ENCODE measurements at places on chromosomes 2 and 18.

- DNase-seq, result no peak
These were observed 223.5 kb downstream of the RNF152 start for GRCh38 chr18:61669320-61669719.

GRCh38 chr2:198376677-198377076, 572.3 kb downstream of the PLCL1 start:
- DNase-seq, result no peak

- no peak for DNase-seq
These were observed 6.2 kb downstream of the PRKD3 start for GRCh38 chr2:37318401-37318800.

DNA sequence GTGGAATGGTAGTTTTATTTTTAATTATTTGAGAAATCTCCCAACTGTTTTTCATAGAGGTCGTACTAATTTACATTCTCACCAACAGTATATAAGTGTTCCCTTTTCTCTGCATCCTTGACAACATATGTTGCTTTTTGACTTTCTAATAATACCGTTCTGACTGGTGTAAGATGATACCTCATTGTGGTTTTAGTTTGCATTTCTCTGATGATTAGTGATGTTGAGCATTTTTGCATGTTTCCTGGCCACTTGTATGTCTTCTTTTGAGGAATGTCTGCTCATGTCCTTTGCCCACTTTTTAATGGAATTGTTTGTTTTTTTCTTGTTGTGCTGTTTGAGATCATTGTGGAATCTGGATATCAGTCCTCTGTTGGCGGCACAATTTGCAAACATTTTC, 242.5 kb downstream of the ZNF521 start:
- DNase-seq, result no peak

DNA sequence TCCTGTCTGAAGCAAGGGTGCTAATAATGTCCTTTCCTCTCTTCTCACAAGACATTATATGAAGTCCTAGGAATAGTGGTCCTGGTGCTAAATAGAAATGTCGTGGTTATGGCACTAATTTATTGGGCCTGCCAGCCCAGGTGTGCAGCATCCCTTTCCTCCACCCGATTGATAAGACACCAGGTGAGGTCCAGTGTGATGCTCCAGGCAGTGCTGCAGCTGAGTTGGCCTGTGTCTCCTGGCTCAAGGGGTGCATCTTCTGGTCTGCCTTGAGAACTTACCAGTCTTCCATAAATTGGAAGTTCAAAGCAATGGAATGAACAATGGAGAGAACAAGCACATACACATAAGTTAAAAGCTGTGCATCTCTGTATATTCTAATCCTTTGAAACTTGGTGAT, 26.9 kb downstream of the CRIM1 start:
- DNase-seq, result no peak

- DNase-seq, result no peak
These were observed 414.4 kb upstream of the ETAA1 start for GRCh38 chr2:66982766-66983165.

DNA sequence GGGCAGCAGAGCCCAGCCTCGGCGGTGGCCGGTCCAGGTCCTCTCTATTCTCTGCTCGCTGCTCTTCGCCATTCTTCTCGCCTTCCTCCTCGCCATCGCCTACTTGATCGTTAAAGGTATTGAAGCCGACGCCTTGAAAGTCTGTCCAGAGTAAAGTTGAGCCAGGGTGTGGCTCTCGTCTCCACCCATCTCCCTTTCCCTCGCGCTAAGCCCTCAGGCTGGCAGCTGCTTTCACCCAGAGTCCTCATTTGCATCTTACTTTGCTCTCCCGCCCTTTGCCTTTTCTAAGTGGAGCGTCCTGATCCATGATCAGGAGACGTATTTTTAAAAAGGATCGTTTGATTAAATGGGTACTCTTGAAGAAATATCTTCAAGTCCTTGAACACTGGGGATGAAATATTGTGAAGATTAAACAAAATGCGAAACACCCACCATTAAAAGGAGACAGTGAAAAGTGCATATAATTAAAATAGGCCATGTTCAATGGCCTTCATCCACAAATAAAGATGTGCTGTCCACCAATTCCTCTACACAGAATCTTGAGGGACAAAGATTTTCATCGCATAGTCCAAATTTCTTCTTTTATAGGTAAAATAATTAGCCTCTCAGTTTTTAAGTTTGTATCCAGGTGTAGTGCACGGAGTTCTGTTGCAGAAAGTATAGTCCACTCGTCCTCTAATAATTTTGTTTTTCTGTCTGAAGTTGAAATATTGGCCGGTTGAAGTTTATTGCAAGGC, 657 bp downstream of the ARL6IP6 start:
- no peak for DNase-seq

GRCh38 chr2:119721043-119721442, 38.7 kb upstream of the PTPN4 start:
- no peak for DNase-seq

- DNase-seq, result no peak
These were observed 22.8 kb downstream of the CYBRD1 start for GRCh38 chr2:171545086-171545485.

DNA sequence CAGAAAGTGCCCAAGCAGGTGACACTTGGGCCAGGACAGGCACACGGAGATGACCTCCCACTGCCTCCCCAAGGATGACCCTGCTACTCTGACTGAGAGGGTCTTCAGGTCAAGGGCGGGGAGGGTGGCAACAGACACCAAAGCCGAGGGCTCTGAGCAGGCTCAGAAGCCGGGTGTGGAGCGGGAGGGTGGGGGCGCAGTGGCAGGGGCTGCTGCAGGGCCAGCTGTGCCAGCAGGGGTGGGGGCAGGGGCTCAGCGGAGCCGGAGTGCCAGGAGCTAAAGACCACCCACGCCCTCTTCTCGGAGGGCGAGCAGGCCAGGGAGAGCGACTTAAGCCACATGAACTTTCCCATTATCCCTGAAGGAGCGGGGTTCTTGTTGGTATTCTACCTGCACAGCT, 93.3 kb upstream of the MBOAT2 start:
- DNase-seq, result no peak

GRCh38 chr2:43340945-43341356, 114.5 kb upstream of the ZFP36L2 start:
- DNase-seq, result no peak

DNA sequence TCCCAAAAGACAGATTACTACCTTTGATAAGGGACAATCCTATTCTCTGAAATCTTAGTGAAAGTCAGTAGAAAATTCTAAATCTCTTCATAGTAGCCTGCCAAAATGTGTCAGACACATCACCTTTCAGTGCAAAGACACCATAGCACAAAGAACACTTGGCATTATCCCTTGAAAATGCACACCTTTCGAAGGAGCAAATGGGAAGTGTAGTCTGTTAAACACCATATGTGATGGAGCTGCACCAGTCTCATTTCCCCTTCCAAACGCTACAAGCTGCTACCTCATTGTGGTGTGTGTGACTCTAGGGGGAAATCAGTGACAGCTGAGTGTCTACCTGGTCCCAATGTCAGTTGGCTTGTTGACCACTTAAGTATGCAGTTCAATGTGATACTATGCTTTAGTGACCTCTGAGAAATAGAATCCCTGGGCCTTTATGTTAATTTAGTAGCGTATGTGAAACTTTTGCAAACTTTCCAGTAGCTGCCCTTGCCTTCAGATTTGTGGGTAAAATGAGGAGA, 551.7 kb downstream of the ARHGAP15 start:
- DNase-seq, result no peak

DNA sequence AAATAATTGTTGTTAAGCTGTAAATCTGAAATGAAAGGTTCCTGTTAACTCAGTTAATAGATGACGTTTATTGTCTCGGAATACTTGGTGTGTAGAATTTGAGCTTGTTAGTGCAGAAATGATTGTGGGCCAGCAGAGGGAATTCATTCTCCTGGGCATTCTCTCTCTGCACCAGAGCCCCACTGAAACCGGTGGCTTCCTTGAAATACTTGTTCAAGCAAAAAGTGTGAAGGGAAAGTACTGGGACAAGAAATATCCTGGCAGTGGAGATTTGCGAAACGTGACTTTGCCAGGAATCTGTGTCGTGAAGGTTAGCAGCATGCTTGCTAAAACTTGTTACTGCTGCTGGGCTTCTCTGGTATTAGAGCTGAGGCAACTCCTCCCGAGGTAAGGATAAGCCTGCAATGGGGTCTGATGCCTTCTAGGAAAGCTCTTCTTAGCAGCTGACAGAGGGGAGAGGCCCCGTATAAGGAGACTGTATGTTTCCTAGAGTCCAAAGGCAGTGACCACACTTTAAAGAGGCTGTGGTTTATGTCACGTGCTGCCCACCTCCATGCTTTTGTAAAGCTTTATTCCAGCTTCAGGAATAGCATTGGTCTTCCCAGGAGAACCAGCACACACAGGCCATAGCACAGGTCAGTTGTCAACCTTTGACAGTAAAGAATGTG, 2.0 kb downstream of the ITGA6 start:
- no peak for DNase-seq

GRCh38 chr18:13481820-13482617, 244.3 kb downstream of the FAM210A start:
- DNase-seq, result no peak

DNA sequence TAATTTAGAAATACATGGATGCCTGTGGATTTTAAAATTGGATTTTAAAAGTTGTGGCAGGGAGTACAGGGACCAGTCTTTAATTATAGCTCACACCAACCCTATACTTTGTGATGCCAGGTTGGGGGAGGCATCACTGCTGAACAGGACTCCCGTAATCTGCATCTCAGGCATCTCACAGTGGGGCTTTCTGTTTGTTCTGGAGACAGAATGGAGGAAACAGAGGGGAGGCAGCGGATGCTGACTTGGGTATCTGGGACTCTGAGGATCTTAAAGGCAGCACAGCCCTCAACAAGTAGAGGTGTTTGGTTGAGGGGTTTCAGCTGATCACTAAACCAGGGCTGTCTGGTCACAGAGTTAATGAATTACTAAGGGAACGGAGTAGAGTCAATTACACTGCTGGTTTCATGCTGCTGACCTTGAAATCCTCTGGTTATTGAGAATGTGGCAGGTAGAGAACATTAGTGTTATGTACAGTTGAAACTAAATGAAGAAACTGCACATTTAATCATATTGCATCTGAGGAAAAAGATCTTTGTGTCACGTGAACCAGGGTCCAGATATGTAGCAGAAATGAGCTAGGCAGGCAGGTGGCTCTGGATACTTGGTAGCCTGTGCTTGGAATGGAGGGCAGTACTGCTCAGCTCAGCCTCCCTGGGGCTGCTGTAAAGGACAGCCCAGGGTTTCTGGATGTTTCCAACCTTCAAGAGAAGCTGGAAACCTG, 40.3 kb downstream of the FHOD3 start:
- no peak for DNase-seq

- no peak for DNase-seq
These were observed 75.1 kb downstream of the CLHC1 start for GRCh38 chr2:55156984-55157383.

DNA sequence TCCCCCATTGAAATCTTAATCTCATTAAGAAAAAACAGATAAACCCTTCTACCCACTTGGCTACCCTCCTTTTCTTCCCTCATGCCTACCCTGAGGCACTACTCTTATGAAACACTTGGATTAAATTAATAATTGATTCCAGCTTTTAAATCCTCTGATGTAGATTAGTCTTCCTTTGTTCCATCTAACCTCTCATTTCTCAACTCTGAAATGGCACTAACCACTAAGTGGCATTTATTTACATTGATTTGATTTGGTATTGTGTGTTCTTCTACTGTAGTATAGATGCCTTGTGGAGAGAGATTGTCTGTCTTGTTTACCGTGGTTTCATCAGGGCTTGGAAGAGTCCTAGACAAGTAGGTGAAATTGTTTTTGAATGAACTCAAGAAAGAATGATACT, 26.7 kb downstream of the ITGA4 start:
- no peak for DNase-seq

GRCh38 chr2:17058772-17059402, 393.3 kb upstream of the CYRIA start:
- DNase-seq, result no peak

- peak; percentile 81 for DNase-seq
These were observed 73.0 kb downstream of the TEX51 start for GRCh38 chr2:126971481-126972278.

DNA sequence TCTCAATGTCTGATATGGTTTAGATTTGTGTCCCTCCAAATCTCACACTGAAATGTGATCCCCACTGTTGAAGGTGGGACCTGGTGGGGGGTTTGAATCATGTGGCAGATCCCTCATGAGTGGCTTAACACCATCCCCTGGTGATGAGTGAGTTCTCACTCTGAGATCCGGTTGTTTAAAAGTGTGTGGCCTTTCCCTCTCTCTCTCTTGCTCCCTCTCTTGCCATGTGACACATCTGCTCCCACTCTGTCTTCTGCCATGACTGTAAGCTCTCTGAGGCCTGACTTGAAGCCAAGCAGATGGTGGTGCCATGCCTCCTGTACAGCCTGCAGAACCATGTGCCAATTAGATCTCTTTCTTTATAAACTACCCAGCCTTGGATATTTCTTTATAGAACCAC, 108.8 kb downstream of the RBMS1 start:
- no peak for DNase-seq

DNA sequence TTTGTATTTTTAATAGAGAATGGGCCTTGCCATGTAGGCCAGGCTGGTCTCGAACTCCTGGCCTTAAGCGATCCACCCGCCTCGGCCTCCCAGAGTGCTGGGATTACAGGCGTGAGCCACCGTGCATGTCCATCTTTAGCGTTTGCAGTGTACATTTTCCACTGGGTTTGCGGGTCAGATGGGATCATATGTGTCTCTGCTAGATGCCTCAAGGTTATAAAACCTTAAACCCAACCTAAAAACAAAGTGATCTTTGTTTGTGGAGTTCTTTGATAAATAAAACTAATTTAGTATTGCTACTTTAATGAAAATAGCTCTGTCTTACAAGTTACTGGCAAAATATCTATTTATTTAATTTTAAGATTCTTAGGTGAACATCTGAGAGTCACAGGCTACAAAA, 13.1 kb upstream of the ALPG start:
- no peak for DNase-seq

- DNase-seq, result no peak
These were observed 2.4 kb upstream of the ETAA1 start for GRCh38 chr2:67394734-67395133.

- no peak for DNase-seq
These were observed 112.3 kb upstream of the LYPD1 start for GRCh38 chr2:132782176-132782783.

DNA sequence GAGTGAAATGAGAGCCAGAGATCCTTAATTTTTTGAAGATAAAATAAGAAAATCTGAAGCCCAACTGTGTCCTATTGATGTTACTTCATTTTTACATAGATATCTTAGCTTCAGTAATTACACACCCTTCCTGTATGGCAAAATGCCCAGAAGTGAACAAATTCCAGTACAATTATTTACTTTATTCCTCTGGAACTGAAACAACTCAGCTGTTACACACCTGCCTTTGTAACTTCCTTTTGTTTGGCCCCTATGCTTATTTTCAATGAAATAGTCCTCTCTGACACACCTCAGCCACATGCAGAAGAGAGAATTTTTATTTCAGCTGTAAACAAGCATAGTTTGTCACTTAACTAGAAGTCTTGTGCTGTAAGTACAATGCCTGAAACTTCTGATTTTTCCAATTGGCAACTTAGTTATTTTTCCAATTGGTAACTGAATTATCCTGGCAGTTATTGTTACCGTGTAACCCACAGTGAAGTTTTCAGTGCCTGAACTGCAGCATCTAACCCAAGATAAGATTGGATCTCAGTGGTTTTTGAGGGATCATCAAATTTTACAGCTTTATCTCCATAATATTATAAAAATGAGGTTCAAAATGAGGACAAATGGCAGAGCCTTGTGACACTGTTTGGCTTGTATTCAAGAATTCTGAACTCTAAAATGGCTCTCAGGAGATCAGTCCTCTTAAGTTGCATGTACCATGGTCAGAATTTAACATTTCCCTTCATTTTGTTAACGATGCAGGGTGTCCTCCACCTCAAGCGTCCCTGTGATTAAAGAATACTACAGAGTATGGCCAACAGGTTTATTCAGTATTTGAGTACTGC, 82.6 kb downstream of the PKP4 start:
- no peak for DNase-seq

GRCh38 chr2:45006942-45007287, 2.3 kb downstream of the SIX2 start:
- DNase-seq, result no peak

All from activated T-cell treated with anti-CD3 and anti-CD28 coated beads, Interleukin-2, amount 50 U/mL, for 48 hours (primary cell).